H1 (cell line): ENCODE measurements at places on chromosomes 1 and 21. TPM values are rescaled to one million over a fixed set of nuclear protein-coding genes. Genes with fewer than 3 reads are reported as not detected.

- DNase-seq: no peak
Observed at GRCh38 chr1:101316256-101316655, 79.4 kb downstream of the S1PR1 start.

ANGPTL1 gene
- not detected in 2 replicates for total RNA-seq

- no peak for DNase-seq
Observed at GRCh38 chr1:156193208-156193487, 756 bp upstream of the SLC25A44 start.

LAMC2 gene
- 12.9 and 13.0 TPM in 2 replicates for total RNA-seq

- no peak for DNase-seq
Observed at GRCh38 chr1:64327119-64327518, 123.7 kb downstream of the UBE2U start.

DPT gene
- not detected in 2 replicates for total RNA-seq

- DNase-seq: no peak
Observed at GRCh38 chr1:3349161-3349967, 105.1 kb upstream of the ARHGEF16 start.

DNA sequence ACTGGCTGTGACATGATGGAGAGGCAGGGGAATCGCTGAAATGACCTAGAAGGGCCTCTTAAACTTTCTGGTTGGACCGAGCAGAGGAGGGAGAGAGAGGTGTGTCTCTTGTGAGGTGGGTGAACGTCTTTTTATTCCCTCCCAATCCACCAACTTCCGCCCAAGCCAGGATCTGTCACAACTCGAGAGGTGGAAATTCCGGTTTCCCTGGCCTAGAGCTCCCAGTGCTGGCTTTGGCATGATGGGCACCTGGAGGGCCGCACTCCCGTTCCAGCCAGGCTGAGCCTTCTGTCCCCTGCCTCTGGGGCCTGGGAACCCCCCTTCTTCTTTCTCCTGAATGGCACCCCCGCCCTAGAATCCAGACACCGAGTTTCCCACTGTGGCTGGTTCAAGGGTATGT lies at the start of gene SEMA4A:
TSS of gene SEMA4A (plus strand) at position 224 of the 400 bp plus-strand sequence. CDS start 994 bp downstream, outside the sequence.
- DNase-seq: no peak

GRCh38 chr1:221089273-221089672 lies 210.0 kb downstream of the HLX start:
- no peak for DNase-seq

CD5L gene
- not detected in 2 replicates for total RNA-seq

DNA sequence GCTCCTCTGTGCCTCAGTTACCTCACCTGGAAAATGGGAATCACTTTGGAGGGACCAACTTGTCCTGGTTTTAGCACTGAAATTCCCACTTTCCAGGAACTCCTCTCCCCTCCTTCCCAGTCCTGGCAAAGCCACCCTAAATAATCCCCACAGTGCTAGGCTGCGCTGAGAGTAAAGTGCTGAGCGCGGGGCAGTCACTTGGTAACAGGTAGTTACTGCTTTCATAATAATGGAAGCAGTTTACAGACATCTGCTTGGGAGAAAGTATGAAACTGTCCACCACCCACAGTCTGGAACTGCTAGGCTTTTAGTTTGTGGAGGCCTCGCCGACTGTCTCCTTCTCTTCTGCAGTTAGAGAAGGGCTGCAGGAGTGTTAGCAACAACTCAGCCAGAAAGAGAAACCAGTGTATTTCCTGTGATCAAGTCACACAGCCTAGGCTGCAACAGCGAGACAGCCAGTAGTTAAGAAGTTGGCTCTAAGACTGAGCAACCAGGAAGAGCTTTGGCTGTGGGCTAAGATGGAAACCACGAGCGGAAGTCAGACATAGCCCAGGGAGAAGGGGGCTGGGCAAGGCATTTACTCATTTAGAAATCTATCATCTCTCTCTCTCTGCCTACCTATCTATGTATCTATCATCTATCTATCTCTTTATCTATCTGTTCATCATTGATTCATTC lies 30.8 kb upstream of the ABCG1 start:
- no peak for DNase-seq

DNA sequence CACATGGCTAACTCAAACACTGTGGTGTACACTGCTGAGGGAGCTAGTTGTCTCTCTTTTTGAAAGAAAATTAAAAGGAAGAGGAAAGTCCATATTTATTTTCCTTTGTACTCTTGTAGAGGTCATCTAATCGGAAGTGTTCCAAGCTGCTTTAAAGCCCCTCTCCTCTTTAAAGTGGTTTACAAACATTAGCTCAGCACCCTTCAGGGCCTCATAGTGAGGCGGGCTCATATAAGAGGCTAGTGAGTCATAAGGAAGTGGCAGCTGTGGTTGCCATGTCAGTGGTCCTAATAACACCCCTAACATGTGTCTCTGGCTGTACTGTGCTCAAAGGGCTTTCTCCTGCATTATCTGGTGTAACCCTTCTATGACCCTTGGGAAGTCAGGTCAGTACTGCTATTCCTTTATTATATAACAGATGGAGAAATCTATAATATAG lies 104.4 kb upstream of the SERBP1 start:
- no peak for DNase-seq

SLC9C2 gene
- total RNA-seq: not detected in 2 replicates

- peak; percentile 83 for DNase-seq
Observed at GRCh38 chr1:156502894-156503697, 2.5 kb upstream of the MEF2D start.

- no peak for DNase-seq
Observed at GRCh38 chr1:117313555-117313954, 53.7 kb upstream of the MAN1A2 start.

DNA sequence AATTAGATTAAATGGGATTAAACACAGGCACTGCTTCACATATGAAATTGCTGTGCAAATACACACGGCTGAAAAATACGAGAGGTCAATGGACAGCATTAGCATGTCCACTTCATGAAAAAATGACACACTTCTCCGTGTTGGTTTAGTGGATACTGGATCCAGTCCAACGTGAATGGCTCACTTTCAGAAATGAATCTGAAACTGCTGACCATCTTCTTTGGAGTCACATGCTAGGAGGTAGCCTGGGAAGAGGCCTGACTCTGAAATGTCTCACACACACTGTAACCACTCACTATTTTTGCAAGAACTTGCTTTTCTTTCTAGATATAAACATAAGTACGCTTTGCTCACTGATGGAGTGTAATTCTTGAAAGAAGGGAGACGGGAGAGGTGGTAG lies 127.3 kb downstream of the HLCS start:
- no peak for DNase-seq

DNA sequence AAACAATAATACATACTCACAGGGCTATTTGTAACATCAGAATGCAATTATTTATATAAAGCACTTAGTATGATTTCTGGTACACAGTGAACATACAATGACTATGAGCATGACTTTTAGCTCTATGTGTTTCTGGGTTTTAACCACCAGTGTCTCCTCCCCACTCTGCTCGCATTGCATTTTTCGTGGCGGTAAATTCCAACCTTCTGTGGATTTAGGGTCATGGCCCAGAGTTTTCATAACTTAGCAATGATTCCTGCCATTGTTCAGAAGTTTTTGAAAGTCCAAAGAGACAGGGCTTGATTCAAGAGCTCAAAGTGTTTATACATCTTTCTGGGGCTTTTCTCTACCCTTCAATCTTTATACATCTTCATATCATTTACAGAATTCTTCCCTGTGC lies 191.3 kb downstream of the BACH1 start:
- DNase-seq: no peak

LCK gene
- 71.6 and 75.3 TPM in 2 replicates for total RNA-seq

- no peak for DNase-seq
Observed at GRCh38 chr1:204337036-204337429, 22.7 kb downstream of the PLEKHA6 start.

GRCh38 chr1:160577671-160578070 lies 1.6 kb downstream of the CD84 start:
- DNase-seq: no peak
